Left renal pelvis (tissue), 4 donors: ENCODE measurements at places on chromosomes 12 and 14.

GRCh38 chr12:42162193-42162592, 17.5 kb upstream of the GXYLT1 start:
- no peak for DNase-seq

GRCh38 chr12:82873951-82874350, 187.2 kb downstream of the TMTC2 start:
- no peak for DNase-seq

DNA sequence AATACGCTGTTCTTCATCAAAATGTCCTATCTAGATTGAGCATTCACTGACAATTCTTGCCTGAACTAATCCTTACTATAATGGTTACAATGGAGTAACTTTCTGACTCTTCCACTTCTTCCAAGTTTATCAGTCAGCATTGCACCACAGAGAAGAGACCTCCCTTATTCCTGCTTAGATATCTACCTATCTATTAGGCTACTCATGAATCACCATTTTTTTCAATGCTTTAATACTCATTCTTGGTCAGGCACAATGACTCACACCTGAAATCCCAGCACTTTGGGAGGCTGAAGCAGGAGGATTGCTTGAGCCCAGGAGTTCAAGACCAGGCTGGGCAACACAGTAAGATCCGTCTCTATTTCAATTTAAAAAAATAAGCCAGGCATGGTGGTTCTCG, 39.3 kb downstream of the RPS6KA5 start:
- no peak for DNase-seq

DNA sequence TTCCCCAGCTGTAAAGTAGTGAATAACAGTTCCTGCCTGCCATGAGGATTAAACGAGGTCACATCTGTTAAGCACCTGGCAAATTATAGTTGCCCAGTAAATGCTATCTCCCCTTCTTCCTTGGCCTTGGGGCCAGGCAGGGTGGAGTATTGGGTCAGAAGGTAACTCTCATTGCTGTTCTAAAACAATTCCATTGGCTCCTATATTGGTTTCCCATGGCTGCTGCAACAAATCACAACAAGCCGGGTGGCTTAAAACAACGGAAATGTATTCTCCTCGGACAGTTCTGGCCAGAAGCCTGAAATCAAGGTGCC, 31.9 kb downstream of the MMAB start:
- no peak for DNase-seq

- no peak for DNase-seq
Observed at GRCh38 chr12:124994437-124994975, 1.1 kb downstream of the BRI3BP start.

DNA sequence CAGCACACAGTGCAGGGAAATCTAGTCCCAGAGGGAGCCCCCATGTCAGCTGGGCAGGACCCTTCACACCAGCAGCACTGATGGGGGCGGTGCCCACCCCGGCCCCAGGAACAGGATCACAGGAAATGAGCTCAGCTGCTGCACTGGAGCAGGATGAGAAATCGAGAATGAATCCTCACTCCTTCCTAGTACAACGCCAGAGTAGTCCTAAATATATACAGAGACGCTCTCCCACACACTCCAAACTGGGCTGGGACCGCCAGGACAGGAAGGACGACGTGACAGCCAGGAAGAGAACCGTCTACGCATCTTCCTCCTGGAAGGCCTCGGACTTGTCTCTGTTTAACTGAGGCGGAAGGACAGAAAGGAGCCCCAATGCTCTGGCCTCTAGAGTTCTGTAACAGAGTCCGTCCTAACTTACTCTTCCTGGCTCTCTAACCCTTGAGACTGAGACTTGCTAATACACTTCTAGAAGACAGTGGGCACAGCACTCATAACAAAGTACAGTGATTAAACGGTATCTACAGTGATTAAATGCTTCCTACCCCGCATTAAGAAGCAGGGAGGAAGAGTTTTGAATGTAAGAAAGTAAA, 33.4 kb downstream of the CDC42BPB start:
- DNase-seq, result no peak

- DNase-seq, result no peak
Observed at GRCh38 chr14:90188588-90188987, 67.8 kb upstream of the PSMC1 start.

GRCh38 chr12:65302891-65303290, 24.4 kb downstream of the MSRB3 start:
- DNase-seq, result no peak

- no peak for DNase-seq
Observed at GRCh38 chr14:56814969-56815700, 4.9 kb upstream of the OTX2 start.

GRCh38 chr14:38536376-38537038, 280.6 kb upstream of the CLEC14A start:
- no peak for DNase-seq

GRCh38 chr14:57293866-57294837, 25.4 kb downstream of the AP5M1 start:
- no peak for DNase-seq

DNA sequence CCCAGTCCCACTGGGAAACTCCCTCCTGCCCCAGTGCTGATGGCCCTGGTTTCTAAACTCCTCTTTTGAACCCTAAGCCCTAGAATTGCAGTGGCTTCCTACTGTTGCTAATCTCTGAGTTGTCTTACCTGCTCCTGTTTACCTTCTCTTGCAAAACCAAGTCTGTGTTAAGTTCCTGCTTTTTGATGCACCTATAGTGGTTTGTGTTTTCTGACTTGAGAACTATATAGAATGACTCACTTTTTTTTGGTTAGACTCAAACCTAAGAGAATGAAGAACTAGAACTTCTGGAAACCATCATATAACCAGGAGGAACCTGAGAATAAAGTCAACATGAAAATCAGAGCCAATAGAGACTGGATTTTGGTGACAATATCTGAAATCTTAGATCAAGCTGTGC, 5.5 kb upstream of the GAS2L3 start:
- DNase-seq, result no peak

DNA sequence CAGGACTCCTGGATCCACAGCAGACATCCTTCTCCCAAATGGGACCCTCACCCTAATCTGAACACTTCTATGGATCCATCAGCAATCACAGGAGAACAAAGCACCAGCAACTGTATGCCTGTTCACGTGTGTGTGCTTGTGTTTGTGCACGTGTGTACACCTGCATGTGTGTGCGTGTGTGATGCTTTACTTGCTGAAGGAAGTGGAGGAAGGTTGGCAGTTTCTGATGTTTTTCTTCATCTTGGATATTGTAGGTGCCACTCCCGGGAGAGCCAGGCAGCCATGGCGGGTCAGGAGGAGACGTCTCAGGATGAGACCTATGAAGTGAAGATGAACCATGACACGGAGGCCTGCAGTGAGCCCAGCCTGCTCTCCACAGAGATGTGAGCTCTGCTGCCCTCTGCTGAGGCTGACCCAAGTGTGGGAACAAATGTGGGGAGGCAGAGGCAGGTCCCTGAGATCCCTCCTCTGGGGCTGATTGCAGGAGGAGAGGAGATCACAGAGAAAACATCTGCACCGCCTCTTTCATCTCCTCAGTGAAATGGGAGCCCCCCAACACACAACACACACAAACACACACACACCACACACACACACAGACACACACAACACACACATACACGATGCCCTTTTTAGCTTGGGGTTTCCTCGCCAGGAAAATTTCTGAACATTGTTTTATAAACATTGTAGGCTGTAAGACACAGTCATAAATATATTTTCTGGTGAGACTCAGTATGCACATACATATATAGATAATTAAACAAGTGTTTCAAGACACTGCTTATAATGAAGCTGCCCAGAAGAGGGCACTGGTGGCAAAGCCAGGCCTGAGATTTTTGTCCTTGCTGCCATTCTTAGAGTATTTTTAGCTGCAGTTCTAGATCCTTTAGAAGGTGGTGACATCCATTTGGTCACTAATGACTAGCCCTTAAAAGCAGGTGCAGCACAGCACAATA, 112.2 kb upstream of the FKBP4 start:
- peak; percentile 29 for DNase-seq

DNA sequence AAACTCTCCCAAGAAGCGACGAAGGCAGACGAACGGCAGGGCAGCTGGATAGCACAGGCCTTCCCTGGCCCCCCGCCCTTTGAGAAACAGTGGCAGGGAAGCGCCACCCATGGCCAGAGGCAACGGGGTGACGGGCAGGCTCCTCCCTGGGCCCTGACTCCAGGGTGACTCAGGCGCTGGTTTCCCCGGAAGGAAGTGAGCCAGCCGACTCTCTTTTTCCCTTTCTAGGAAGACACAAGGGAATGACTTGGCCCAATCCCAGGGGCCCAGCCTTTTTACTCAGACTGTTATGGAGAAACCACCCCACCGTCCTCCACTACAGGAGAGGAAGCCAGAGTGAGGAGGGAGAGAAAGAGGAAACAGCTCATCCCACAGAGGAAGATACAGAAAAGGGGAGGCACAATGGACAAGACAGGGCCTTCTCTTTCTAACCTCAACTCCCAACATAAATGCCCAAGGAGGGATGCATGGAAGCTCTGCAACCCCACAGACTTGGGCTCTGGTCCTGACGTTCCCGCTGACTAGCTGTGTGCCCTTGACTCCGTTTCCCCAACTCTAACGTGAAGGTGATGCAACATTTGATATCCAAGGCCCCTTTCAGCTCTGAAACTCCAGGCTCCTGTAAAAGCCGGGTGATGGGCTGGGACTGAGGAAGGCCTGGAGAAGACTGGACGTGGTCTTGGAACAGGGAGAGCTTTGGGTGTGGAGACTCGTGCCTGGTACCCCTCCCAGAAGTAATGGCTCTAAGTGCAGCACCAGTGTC, 27.9 kb downstream of the ACTN1 start:
- no peak for DNase-seq

DNA sequence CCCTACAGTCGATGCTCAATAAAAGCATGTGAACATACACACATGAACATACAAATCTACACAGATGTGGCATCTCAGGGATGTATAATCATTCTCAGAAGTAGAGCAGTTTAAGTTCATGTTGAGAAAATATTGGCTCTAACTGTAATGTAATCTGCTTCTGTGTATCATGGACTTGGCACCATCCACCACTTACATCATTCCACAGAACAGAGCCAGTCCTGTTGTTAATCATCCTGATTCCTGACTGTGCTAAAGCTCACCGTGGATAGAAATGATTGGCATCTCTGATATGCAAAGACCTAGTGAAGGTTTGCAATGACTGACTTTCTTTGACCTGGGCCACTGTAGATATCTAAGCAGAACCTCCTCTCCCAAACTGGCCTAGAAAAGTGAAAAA, 1141.3 kb downstream of the BCL11B start:
- DNase-seq, result no peak

DNA sequence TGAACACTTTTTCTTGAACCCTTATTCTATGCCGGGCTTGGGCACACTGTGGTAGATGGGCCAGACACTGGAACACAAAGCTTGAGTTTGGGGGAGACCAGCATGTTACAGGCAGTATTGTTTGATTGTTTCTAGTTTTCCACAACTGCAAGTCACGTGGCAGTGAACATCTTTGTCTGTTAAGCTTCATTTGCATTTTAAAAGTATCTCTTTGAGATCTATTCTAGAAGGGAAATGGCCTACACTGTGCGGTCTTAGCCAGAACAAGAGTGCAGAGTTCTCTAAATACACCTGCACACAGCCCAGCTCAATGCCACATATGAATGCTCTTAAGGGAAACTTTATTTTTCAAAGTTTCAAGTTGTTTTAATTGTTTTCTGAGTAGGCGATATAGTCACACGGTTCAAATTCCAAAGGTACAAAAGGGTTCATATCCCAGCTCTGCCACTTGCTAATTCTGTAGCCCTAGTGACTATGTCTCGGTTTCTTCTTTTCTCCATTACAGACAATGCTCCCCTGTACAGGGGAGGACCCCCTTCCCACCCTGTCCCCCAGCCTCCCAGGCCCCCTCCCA, 24.9 kb downstream of the RIN3 start:
- DNase-seq, result no peak

GRCh38 chr12:95393191-95393790, 80.7 kb upstream of the METAP2 start:
- DNase-seq, result no peak

- no peak for DNase-seq
Observed at GRCh38 chr12:108400481-108400880, 61.4 kb upstream of the CMKLR1 start.

DNA sequence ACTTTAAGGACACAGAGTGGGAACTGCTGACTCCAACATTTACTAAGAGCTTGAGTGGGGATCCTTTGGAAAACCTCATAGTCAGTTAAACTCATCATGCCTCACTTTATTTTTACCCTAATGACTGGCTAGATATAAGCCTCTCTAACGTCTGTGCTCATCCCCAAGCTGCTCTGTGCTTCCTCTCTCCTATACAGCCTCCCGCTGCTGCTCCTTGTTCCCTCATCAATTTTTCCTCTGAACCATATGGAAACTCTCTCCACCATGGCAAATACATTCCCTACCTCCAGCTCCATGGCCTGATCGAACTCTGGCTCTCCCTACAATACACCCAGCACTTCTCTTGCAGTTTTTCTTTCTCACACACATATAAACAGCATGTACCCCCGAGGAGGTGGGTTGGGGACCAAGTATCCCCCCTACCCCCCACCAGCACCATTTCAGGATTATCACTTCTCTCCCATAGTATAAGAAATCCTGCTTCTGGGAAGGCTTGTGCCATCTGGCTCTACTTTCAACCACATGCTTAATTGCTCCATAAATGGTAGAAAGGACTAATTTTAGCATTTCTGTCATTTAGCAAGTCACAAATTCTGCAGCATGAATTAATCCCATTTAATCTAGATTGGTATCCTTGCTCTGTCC, 39.2 kb upstream of the DYRK2 start:
- no peak for DNase-seq

DNA sequence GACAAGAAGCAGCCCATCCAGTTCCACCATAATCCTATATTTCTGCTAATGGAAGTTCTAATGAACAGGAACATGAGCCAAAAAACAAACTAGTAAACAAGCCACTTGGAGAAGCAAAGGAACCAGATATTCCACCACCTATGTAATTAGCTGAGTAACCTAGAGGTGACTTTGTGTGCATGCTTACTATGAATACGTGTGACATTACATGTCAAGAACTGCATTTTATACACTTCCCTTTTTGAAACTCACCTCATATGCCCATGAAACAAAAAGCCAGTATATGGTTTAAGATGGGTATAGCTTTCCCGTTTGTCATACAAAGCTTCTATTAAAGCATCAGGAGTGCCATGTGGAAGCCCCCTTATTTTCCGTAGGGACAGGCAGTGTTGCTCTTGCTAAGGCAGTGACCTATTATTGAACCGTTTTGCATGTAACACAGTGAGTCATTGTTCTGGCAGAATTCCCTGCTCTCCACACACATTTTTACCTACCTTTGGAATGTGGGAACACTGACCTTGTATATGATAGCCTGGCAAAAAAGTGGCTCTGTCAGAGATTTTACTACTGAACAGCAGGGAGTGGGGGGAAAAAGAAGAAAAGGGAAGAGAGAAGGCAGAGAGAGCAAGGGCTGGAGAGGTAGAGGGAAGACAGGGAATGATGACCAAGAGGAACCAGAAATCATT, 34.8 kb upstream of the FRMD6 start:
- no peak for DNase-seq

GRCh38 chr12:32702473-32702872, 23.4 kb downstream of the DNM1L start:
- DNase-seq, result no peak

DNA sequence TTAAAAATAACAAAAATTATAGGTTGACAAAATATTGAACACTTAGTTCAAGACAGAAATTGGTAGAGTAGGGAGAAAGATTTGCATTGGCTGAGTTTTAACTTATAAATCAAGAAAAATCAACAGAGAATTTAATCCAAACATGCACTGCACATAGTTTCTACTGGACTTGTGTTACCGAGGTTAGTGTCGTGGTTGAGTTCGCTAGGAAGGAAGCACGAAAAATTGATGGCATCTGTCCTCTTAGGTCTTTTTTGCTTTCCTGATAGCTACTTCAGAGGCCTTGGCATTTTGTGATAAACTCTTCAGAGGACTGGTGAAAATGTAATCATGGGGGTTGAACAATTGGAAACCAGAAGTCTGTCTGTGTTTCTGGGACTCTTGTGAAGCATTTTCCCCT, 392.9 kb downstream of the NUAK1 start:
- DNase-seq, result no peak
